ENCODE measurements at places on chromosomes 6 and 20. TPM values are rescaled to one million over a fixed set of nuclear protein-coding genes. Genes with fewer than 3 reads are reported as not detected.

Gene NOTCH4
- total RNA-seq: 2.1 TPM

Gene HINT3
- 10.6 TPM for total RNA-seq

Gene PPP1R10
- total RNA-seq: 155 TPM

Gene ECT2L
- total RNA-seq: not detected

Gene CD24
- total RNA-seq: 198 TPM

Gene EPB41L1
- total RNA-seq: 1.4 TPM

Gene SCRT2
- not detected for total RNA-seq

Gene EYA4
- total RNA-seq: not detected

Gene FAM209A
- 0.70 TPM for total RNA-seq

Gene ROS1
- not detected for total RNA-seq

Gene KCNK5
- not detected for total RNA-seq

Gene NKAPL
- total RNA-seq: not detected

Gene DEFB132
- total RNA-seq: not detected

Gene FUT9
- total RNA-seq: not detected

Gene IFNGR1
- total RNA-seq: 23.6 TPM

Gene POM121L2
- total RNA-seq: not detected

Gene GPX5
- not detected for total RNA-seq

Gene C6orf132
- not detected for total RNA-seq

Gene RGS17
- total RNA-seq: not detected

Gene HAO1
- total RNA-seq: not detected

Gene TCP11
- not detected for total RNA-seq

Gene BPIFB6
- total RNA-seq: not detected

Gene EPPIN
- total RNA-seq: not detected

Gene ULBP3
- total RNA-seq: 4.3 TPM

Gene RBBP9
- 13.6 TPM for total RNA-seq

Gene RRAGD
- 17.6 TPM for total RNA-seq

Gene TMEM14C
- 39.5 TPM for total RNA-seq

Gene TCF15
- not detected for total RNA-seq

Gene CGA
- total RNA-seq: not detected

Gene GSTA1
- total RNA-seq: not detected

Gene PLA2G7
- total RNA-seq: not detected

Gene SLC35A1
- 21.2 TPM for total RNA-seq

Gene BTBD3
- total RNA-seq: 0.26 TPM

Gene ASIP
- total RNA-seq: 0.82 TPM

Gene VSX1
- total RNA-seq: not detected

Gene BPIFB1
- not detected for total RNA-seq

Gene POU5F1
- 0.86 TPM for total RNA-seq

Gene RPP21
- total RNA-seq: 50.4 TPM

Gene RFX6
- total RNA-seq: not detected

Gene KCNK16
- total RNA-seq: not detected

Gene CST1
- total RNA-seq: not detected

Gene BMP6
- total RNA-seq: 1.1 TPM

Gene SMIM29
- total RNA-seq: 21.5 TPM

Gene PDYN
- not detected for total RNA-seq

Gene KCNS1
- total RNA-seq: not detected

All from OCI-LY7 (cell line).